Kasumi-1 (cell line): ENCODE measurements at places on chromosomes 1 and 21.

DNA sequence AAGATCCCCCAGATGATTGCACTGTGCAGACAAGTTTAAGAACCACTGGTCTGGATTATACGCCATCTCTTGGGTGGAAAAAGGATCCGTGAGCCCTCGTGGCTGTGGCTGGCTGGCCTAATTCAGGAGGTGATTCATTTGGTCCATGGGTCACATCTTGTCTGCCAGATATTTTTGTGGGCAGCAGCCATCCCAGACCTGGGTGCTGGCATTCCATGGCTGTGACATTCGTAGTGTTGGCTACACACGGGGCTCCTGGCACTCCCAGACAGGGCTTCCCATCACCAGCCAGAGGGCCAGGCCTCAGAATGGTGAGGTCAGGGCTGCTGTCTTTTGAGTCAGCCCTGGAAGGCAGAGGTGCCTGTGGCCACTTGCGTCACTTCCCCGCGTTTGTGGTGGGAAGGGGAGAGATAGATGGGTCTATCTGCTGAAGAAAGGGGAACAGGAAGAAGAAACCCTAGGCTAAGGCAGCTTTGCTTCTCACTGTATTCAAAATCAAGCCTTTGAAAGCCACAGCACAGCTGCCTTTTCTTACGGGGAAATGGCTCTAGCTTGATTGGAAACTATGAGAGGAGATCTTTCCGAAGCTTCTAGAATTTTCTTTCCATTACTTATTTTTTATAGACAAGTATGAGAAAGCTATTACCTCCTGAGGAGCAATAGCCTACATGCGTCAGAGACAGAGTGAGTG lies 32.4 kb downstream of the EIF2D start:
- DNase-seq, result peak; percentile 96

- DNase-seq, result no peak
These were observed 27.8 kb upstream of the UBE2U start for GRCh38 chr1:64175639-64176038.

- DNase-seq, result no peak
These were observed 5.0 kb downstream of the NOS1AP start for GRCh38 chr1:162074276-162075005.

DNA sequence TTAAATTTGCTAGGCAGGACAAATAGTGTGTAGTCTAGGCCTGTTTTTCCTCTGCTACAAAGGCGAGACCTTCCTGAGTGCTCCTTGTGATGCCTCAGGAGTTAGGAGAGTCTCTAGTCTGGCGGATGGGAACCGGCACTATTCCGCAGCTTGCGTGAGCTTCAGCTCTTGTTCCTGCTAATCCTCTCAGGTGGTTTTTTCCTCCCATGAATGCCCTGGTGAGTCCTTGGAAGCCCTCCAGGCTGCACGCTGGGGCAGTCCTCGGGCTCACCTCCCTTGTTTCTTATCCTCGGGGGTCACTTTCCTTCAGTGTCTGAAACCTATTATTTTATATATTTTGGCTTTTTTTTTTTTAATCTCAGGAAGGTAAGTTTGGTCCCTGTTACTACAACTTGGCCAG lies 28.2 kb downstream of the UTS2 start:
- no peak for DNase-seq

- DNase-seq, result no peak
These were observed 220.9 kb downstream of the ATG4C start for GRCh38 chr1:63004868-63005267.

GRCh38 chr1:109717729-109718128 lies 5.7 kb downstream of the GSTM5 start:
- DNase-seq, result no peak

GRCh38 chr21:45324489-45325205 lies 37.0 kb upstream of the POFUT2 start:
- DNase-seq, result no peak

DNA sequence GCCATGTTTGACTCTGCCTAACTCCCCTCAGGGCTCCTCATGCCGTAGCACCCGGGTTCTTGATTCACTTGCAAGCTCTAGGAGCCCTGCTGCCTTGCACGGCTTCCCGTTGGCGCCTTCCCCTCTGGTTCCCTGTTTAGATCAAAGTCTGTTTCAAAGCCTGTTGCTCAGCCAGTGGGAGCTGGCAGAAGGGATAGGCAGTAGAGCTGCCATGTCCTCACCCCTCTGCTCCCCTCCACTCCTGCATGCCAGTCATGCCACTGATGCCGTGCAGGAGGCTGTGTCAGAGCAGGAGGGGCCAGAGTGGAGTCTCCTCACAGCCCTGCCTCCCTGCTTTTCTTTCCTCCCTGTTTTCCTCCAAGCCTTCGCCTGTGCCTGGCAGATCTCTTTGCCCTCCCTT lies 26.5 kb downstream of the HMGCS2 start:
- DNase-seq, result no peak

- no peak for DNase-seq
These were observed 41.7 kb upstream of the GPR153 start for GRCh38 chr1:6302568-6302967.

DNA sequence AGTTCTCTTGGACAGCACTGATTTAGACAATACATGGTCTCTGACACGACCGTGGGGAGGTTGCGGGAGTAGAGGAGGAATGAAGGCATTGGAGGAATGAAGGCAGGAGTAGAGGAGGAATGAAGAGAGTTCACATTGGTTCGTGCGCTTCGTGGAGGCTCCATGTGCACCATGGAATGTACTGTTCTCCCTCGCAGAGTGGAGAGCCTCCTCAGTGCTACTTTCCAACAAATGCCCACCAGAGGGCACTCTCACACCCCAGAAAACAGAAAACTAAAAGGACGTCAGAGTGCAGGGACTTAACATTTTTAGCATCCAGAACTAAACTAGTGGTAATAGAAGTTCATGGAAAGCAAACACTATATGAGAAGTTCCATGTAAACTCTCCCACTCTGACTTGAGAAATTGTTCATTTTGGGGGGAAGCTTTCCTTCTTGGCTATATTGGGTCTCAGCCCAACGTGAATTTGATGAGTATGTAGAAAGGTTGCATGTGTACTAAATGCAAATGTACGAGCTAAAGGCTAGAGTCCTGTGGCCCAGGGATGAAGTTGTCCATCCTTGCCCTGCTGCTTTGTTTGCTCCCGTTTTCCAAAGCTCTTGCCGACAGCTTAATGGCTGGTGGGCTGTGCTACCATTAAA lies 211.6 kb downstream of the LMX1A start:
- peak; percentile 27 for DNase-seq

DNA sequence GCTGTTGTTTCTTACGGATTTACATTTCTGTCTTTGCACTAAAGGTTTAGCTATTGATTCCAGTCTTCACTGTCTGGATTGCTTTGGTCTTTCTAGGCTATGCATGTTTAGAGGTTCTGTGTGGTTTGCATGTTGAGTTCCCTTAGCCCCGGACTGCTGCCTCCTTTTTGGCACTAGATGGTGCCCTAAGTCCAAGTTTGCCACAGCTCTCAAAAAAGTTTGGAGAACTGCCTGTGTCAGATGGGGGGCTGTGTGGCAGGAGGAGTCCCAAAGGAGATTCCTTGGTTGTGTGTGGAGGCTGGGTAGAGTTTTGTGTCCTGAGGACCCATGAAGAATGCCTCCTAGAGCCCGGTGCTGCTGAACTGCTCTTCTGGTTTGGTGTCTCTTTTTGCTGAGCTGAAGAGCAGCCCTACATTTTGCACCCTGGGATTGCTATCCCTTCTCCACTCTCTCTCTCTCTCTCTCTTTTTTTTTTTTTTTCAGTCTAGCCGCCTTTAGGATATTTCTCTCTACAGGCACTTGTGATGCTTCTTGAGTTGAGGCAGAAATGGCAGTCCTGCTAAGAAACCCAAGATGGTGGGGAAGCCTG lies 74.4 kb downstream of the PTGS2 start:
- DNase-seq, result peak; percentile 86

GRCh38 chr1:7632681-7633080 lies 138.4 kb upstream of the VAMP3 start:
- no peak for DNase-seq

- DNase-seq, result no peak
These were observed 16.2 kb upstream of the ATP13A2 start for GRCh38 chr1:17027900-17028299.

DNA sequence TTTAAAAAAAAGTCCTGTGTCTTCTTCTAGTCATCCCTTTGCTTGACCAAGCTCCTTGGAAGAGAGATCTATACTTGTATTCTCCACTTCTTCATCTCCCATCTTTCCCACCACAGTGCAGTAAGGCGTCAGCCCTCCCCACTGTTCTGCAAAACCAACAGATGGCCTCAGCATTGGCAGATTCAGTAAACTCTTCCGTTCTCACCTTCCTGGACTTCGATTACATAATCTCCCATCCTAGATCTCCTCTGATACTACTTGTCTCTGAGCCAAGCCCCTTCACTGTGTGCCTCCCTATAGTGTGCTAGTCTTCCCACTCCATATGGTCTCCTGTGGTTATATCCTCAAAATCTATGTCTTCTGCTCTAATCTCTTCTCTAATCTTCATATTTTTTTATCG lies 1.6 kb upstream of the COLGALT2 start:
- DNase-seq, result no peak

GRCh38 chr1:91768120-91768519 lies 117.8 kb downstream of the TGFBR3 start:
- no peak for DNase-seq

DNA sequence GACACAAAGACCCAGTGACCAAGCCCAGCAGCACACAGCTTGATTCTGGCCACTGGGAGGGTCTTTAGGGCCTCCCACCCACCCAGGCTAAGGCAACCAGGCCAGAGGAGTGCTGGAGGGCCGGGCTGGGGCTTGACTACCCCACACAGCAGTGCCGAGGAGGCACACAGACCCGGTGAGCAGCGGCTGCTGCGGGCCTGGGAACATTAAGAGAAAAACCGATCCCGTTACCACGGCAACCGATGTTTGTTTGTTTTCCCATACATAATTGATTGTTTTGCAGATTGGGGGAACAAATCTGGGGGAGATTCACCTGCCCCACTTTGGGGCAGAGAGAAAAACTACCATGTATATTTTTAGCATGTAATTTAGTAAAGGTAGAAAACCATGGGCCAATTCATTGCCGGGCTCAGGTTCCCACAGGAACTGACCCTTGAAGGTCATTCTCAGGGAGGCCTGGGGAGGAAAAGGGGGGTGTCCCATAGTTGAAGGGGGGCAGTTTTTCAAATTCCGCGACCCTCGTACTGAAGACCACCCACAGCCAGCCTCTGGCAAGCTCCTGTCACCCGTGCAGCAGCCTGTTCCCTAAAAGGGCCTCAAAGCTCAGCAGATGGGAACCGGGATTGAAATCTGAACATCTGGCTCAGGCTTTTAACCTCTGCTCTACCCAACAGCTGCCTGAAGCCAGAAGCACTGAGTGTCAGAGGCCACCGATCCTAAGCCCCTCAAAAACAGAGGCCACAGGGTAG lies 35.3 kb downstream of the CHD5 start:
- no peak for DNase-seq

- DNase-seq, result no peak
These were observed 154.5 kb downstream of the DENND1B start for GRCh38 chr1:197620714-197621163.

GRCh38 chr1:68361346-68361910 lies 88.3 kb downstream of the RPE65 start:
- no peak for DNase-seq

DNA sequence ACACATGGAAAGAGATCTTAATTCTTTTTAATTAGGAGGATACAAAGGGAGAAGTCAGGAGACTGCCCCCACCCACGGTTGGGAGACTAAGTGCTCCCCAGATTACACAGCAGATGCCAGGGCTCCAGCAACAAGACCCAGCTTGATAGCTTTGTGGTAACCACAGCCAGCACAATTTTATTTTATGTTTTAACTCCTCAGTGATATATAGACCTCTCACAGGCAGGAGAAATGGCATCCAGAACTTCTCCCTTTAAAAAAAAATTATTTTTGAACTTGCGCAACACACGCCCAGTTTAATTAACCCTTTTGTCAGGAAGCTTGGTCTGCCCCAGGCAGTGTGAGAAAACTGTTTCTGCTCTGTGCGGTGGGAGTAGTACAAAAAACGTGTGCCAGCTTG lies 62.6 kb upstream of the ACOT11 start:
- peak; percentile 37 for DNase-seq

- no peak for DNase-seq
These were observed 74.3 kb downstream of the ETS2 start for GRCh38 chr21:38879912-38880576.

DNA sequence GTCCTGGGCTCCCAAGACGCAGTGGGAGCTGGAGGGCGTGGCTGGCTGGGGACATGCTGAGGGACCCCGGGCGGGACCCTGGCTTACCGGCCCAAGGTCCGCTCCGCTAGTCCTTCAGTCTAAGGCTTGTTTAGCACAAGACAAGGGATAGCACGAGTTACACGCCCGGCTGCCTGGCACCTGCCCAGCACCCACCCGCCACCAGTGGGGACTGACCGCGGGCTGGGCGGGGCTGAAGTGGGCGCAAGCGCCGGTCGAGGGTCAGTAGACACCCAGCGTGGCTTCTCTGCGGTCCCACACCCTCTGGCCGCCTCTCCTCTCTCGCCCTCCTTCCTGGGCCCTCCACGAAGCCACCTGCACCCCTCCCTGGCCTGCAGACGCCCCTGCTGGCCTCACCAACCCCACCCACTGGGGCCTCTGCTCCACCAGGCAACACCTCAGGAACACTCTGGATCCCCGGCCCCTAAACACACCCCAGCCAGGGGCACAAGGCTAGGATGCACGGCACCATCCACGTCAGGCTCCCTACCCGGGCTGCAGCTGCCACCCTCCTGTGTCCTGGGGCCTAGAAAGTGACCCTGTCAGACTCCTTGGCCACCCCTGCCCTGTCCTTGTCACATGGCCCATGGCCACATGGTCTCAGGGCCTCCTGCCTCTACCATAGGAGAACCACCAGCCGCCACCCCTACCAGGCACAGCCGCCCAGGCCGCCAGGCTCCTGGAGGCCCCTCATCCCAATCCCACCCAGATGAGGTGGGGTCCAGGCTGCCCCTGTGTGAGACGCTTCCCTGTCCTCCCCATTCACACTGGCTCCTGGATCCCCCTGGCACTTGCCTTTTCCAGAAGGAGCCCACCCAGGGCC lies 6.1 kb downstream of the TAS1R3 start:
- DNase-seq, result no peak

GRCh38 chr1:171468120-171468750 lies 17.1 kb upstream of the PRRC2C start:
- no peak for DNase-seq

GRCh38 chr21:46150073-46150472 lies 5.3 kb downstream of the FTCD start:
- DNase-seq, result no peak

GRCh38 chr1:201325678-201326060 lies 42.4 kb downstream of the PKP1 start:
- no peak for DNase-seq

GRCh38 chr21:40853956-40854688 lies 7.2 kb upstream of the DSCAM start:
- peak; percentile 3 for DNase-seq

DNA sequence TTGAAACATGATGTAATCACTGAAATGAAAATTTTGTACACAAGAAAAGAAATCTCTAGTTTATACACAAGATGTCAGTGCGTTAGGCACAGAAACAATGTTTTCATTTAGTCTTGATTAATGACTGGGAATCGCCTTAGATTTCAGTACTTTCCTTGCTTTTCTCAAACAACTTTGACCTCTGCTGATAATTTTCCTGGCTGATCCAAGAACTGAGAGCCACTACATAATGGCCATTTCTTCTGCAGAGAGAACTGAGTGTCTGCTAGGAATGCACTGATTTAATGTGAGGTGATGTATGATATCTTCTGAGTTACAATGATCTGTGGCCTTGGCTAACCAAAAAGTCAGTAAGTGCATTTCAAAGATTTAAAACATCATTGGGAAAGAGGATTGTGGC lies 308.1 kb downstream of the CTH start:
- DNase-seq, result no peak

GRCh38 chr1:239872626-239873025 lies 219.1 kb upstream of the FMN2 start:
- no peak for DNase-seq

- no peak for DNase-seq
These were observed 55.4 kb upstream of the CAMK1G start for GRCh38 chr1:209527993-209528717.

- peak; percentile 37 for DNase-seq
These were observed 2.1 kb downstream of the MROH7 start for GRCh38 chr1:54643736-54644135.
